ENCODE measurements at places on chromosomes 4 and X. TPM values are rescaled to one million over a fixed set of nuclear protein-coding genes. Genes with fewer than 3 reads are reported as not detected.

The PRRG1 gene
- 12.0 TPM for total RNA-seq

The SMR3B gene
- total RNA-seq: not detected

The ANXA10 gene
- 0.43 TPM for total RNA-seq

The USP9X gene
- total RNA-seq: 68.2 TPM

The ZGRF1 gene
- total RNA-seq: 3.9 TPM

The INTU gene
- total RNA-seq: 6.5 TPM

The SLC26A1 gene
- total RNA-seq: 0.21 TPM

The ZFP92 gene
- total RNA-seq: 0.72 TPM

All from tracheal epithelial cell (primary cell).